Neural progenitor cell (in vitro differentiated cells): ENCODE measurements at places on chromosomes 11 and 22. TPM values are rescaled to one million over a fixed set of nuclear protein-coding genes. Genes with fewer than 3 reads are reported as not detected.

RAB38 gene
- total RNA-seq, result 8.1 and 10.1 TPM in 2 replicates

IGLL1 gene
- not detected in 2 replicates for total RNA-seq

DNA sequence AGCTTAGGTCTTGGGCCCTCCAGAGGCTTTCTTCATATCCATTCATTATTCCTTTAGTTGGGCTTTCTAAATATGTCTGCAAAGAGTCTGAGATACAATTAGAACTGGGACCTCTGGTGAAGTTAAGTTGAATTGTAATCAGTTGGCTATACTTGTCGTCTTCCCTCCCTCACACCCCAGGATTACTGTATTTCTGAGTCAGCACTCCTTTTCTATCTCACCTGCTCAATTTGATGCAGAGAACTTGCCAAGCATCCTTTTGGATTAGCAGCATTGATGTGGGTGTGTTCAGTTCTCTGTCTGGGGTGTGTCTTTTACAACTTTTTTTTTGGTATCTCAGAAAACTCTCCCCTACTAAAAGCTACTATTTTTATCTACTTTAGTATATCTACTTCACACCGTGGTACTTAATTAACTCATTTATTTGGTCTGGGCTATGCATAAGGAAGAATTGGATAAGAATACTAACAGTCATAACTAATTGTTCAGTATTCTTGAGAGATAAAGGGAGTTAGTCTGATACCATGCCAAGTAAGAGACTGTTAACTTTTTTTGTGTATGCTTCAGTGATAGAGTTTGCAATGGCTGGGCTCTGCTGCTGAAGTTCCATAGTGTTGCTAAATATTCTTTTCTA, 15.1 kb downstream of the CTNND1 start:
- no peak for DNase-seq

DNA sequence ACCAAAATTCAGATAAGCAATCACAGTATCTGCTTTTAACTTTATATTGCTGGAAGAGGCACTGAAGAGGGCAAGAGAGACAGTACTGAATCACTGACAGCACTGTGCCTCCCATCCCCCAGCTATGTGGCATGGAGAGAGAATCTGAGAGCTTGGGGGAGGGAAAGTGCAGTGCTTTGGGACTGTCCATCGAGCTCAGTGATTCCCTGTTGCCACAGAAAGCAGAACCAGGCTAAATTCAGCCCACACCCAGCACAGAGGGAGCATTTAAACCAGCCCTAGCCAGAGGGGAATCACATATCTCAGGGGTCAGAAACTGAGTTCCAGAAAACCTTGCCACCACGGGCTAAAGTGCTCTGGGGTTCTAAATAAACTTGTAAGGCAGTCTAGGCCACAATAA, 44.3 kb downstream of the KCNQ1 start:
- DNase-seq, result no peak

DNA sequence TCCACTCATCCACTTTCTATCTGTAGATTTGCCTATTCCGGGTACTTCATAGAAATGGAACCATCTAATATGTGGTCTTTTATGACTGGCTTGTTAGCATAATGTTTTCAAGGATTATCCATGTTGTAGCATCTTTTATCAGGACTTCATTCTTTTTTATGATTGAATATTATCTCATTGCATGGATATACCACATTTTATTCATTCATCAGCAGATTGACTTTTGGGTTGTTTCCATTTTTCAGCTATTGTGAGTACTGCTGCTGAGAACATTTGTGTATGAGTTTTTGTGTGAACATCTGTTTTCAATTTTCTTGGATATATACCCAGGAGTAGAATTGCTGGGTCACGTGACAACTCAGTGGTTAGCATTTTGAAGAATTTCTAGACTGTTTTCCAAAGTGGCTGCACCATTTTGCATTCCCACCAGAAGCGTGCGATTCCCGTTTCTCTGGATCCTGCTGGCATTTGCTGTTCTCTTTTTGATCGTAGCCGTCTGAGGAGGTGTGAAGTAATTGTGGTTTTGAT, 8.9 kb downstream of the DERL3 start:
- DNase-seq, result no peak

DNA sequence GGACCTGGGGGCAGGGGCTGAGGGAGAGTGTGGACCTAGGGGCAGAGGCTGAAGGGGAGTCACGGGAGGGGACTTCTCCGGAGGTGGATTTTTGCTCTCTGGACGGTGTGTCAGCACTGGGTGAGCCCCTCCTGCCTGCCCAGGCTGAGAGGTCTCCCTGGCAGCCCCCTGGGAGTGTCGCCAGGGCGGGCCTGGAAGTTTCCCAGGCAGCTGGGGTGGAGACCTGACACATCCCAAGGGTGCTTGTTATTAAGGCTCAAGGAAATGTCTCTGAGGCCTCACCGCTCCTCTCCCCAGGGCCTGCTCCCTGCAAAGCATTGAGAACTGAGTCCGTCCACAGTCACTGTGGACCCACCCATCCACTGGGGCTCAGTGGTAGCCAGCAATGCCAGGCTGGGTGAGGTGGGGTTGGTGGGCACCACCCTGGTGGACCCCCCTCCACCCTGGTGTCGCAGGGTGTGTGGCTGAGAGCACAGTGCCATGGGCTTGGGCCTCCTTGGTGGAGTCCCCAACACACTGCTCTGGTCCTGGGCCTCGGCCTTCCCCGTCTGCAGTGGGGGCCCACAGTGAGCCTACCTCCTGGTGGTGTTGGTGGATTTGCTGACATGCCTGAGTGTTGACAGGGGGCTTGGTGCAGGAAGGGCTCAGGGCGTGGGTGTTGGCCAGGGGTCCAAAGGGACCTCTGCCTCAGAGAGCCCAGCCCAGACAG, 2.5 kb downstream of the CD81 start:
- DNase-seq, result no peak

GRCh38 chr11:124763156-124763947, 1.3 kb upstream of the ESAM start:
- DNase-seq, result peak; percentile 95

- no peak for DNase-seq
These were observed 135.3 kb downstream of the CCDC34 start for GRCh38 chr11:27227736-27228135.

HBG2 gene
- not detected in 2 replicates for total RNA-seq

APOL4 gene
- 0.56 and 0.82 TPM in 2 replicates for total RNA-seq

DNA sequence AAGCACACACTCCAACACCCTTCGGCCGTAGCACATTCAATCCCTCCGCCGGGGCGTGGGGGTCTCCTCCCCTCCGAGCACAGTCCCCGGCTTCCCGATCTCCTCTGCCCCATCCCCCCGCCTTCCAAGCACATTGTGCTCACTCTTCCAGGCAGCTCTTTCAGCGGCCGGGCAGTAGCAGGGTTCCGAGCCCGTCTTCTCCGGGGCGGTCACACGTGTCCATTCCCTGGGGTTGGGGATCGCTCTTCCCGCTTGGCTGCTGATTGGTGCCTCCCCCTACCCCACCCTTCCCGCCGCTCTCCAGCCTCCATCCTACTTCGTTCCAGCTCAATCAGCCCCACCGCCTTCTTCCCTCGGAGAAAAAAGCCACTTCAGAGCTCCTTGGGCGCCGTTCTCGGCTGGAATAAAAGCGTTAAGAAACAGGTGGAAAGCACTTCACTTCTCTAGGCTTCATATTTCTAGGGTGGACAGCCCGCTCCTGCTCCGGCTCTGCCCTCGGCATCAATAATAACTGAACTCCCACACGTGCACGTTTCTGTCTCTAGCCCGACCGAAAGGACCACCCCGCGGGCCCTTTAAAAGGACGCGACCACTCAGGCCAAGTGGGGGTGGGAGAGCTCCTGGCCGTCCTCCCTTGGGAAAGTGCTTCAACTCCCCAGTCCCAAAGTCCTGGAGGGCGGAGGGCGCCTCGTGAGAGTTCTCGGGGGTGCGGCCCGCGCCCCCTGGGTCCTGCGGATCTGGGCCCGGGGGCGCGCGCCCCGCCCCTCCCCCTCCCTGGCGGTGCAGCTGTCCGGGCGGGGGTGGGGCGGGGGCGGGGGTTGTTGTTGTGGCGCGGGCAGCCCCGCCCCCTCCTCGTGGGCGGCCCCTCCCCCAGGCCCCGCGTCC, 464 bp upstream of the CECR2 start:
- DNase-seq, result peak; percentile 95

DNA sequence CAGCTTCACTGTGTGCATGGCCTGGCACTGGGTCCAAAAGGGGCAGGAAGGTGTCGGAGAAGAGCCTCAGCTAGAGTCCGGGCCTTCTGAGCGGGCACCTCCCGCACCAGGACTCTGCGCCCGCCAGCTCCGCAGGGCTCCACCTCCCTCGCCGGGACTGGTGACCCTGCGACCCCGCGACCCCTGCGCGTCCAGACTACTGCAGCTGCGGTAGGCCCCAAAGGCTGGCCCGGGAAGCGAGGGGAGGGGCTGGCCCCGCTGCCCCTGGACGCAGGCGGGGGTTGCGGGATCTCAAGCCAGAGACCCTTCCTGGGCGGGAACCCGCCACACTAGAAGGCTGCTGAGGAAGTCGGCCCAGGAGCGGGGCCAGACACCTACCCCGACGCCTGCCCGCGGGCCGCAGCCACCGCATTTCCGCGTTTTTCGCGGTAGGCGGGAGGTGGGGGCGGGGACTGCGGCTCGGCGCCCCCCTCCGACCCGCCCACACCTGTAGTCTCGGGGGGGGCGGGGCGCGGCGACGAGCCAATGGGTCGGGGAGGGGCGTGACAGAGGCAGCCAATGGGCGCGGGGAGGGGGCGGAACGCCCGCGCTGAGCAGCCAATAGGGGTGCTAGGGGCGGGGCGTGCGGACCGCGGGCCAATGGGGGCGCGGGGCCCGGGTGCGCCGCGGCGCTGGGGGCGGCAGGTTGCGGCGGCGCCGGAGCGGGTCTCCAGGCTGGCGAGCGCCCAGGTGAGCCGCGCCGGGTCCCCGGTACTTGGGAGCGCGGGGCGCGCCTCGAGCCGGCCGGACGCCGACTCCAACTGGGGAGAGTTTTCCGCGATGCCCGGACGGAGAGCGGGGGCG, at the start of the genes LMNTD2 and RASSF7:
TSS of gene LMNTD2 (minus strand) at position 434 of the 843 bp plus-strand sequence. CDS start at position 412, 22 bp downstream.
TSS of gene RASSF7 (plus strand) at position 666 of the 843 bp plus-strand sequence. CDS start 799 bp downstream, outside the sequence.
- DNase-seq, result peak; percentile 98

- DNase-seq, result peak; percentile 99
These were observed at the start of gene TOM1 for GRCh38 chr22:35299673-35300499. TOM1 (plus strand) TSS chr22:35299894; CDS start chr22:35299929, 35 bp downstream.

GRCh38 chr11:128135451-128135850, 451.9 kb downstream of the ETS1 start:
- peak; percentile 71 for DNase-seq

GRCh38 chr11:106763501-106763900, 254.8 kb downstream of the GUCY1A2 start:
- no peak for DNase-seq

DDTL gene
- not detected in 2 replicates for total RNA-seq

GRCh38 chr11:20522536-20522935, 76.9 kb upstream of the SLC6A5 start:
- peak; percentile 83 for DNase-seq
